Activated gamma-delta T cell treated with anti-CD3 and anti-CD28 coated beads, Interleukin-2, amount 50 U/mL, for 16 hours (primary cell): ENCODE measurements at places on chromosomes 1 and 21.

- DNase-seq: no peak
These were observed 8.1 kb downstream of the PSRC1 start for GRCh38 chr1:109274533-109275476.

GRCh38 chr1:229230140-229230892 is 40.6 kb upstream of the RAB4A start:
- no peak for DNase-seq

DNA sequence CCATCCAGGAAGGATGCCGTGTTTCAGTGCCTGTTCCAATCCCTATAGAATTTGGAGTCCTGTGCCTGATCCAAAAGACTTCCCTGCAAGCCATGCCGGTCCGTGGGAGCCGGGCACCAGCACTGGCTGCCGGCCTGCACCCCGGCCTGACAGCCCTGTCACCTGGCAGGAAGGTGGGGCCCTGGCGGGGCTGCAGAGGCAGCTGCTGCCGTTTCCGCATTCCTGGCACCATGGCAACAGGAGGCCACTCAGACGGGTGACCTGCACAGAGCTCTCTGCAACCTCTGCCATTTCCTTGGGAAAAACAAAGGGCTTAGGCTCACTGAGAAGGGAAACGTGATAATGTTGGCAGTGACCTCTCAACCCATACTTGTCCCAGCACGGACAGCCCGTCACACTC is 63.2 kb upstream of the TMEM51 start:
- no peak for DNase-seq

DNA sequence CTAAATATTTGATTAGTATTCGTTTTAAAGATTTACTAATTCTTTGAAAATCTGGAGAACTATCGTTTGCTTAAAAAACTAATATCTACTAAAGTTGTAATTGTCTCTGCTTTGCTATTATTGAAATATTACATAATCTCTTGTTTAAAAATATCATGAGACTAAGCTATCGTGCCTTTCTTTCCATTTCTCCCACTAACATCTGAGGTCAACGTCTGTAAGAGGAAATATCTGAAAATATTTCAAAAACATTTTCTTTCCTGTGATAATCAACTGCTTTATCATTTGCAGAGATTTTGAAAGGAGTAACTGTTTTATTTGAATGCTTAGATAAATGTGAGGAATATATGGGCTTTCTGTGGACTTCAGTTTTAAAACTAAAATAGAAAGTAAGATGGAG is 694.1 kb downstream of the USP25 start:
- no peak for DNase-seq

- DNase-seq: no peak
These were observed 16.2 kb downstream of the RHOU start for GRCh38 chr1:228751360-228752098.

GRCh38 chr21:27168084-27168483 is 201.2 kb upstream of the ADAMTS5 start:
- no peak for DNase-seq

- no peak for DNase-seq
These were observed 644 bp downstream of the UBE4B start for GRCh38 chr1:10033359-10033845.

GRCh38 chr1:67892476-67893125 is 59.3 kb upstream of the GNG12 start:
- DNase-seq: no peak

GRCh38 chr1:197200272-197200899 is 53.9 kb upstream of the ASPM start:
- no peak for DNase-seq

DNA sequence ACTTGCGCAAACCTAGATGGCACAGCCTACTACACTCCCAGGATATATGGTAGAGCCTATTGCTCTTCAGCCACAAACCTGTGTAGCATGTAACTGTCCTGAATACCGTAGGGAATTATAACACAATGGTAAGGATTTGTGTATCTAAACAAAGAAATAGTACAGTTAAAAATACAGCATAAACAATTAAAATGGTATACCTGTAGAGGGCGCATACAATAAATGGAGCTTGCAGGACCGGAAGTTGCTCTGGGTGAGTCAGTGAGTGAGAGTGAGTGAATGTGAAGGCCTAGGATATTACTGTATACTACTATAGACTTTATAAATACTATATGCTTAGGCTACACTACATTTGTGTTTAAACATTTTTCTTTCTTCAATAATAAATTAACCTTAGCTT is 99.3 kb downstream of the PLD5 start:
- DNase-seq: no peak

DNA sequence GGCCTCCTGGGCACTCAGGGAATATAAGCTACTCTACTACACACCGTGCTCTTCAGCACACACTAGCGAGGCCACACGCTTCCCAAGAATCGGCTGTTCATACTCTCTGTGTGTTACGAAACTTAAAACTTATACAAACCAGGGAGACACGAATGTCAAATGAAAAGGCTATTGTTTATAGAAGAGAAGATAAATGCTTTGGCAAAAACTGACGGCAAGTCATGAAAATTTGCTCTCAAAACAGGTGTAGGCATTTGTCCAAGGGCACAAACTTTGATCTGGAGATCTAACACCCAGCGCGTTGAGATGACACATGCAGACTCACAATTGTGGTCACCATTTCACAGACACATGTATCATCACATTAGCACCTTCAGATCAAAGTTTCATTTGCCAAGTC is 46.1 kb downstream of the USP48 start:
- DNase-seq: no peak
